ENCODE measurements at places on chromosomes 2 and 18. TPM values are rescaled to one million over a fixed set of nuclear protein-coding genes. Genes with fewer than 3 reads are reported as not detected.

- no peak for DNase-seq
These were observed 163.6 kb downstream of the EIPR1 start for GRCh38 chr2:3214065-3214464.

DNA sequence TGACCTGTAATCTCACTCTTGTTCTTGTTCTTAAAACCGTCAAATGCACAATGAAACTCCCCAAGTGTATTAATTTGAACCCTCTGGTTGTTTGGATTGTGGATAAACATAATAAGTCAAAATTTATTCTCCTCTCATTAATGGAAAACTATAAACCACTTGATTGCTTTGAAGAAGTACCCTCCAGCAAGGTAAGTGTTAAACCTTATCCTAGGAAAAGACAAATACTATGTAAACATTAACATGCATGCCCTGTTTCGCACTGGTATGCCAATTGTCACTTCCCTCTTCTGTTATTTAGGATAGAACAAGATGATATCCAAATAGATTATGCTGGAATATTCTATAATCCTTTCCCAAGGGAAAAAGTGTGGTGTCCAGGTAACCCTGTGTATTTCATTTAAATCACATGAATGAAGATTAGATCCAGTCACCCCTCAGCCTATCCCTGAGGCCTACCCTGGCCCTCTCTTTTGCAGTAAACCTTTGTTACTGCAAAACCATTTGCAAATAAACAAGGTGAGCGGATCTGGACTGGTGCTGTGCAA is 1.3 kb downstream of the ADI1 start:
- DNase-seq: no peak

DNA sequence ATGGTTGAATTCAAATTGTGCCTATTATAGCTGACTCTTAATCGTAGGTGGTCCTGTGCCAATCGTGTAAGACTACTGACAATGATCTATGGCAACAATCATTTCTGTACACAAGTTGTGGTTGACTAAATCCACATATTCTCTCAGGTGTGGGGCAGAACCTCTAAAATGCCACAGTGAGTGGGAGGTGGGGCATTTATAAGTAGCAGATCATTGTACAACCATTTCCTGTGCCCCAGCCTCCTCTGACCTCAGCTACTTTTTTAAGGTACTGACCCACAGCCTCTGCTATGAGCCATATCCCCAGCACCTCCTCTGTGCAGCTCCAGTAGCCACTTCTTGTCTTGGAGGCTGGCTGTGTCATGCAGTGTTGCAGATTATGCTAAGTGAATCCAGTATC is 48.6 kb upstream of the RAPH1 start:
- no peak for DNase-seq

DNA sequence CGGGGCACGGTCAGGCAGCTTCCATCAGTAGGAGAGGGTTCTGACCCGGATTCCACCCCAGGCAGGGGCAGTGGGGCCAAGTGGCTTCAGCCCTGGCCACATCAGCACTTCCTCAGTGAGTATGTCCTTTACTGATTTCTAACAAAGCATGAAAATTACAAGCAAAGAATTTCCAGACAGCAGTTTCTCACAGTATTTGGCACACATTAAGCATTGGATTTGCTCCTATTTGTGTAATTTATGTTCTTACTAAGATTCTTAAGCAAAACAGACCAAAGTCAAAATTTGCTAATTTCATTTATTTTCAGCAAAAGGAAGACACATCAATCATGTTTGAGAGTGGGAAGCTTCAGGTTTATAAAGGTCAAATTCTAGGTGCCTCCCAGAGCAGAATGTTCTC is 73.3 kb upstream of the NFATC1 start:
- DNase-seq: no peak

The GALNT13 gene
- not detected for polyA plus RNA-seq

The SLC11A1 gene
- 0.96 TPM for polyA plus RNA-seq
